ENCODE measurements at places on chromosomes 5 and 9.

DNA sequence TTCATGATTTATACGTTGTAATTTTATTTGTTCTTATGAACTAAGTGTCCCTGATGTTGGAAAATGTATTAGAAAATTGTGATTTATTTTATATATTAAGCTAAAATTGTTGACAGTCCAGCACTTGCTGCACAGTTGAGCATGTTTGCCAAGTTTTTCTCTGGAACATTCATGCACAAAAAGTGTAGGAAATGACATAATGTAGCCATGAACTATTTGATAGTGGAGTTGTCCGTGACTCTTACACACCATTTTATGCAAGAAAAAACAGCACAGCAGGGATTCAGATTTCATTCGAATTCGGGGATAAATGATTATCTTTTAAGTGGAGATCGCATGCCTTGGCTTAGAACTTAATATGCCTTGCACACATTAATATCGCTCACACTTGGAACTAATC, 708.6 kb upstream of the WWC1 start:
- no peaks in the 10 kb centered on the region for H3K36me3 ChIP-seq
- no peak overlapping the region for H3K4me3 ChIP-seq
- peaks cover under 1% of the 10 kb centered on the region for H3K27me3 ChIP-seq
- peaks cover 18% of the 10 kb centered on the region for H3K4me1 ChIP-seq
- H3K27ac ChIP-seq: no peak overlapping the region

GRCh38 chr9:120353506-120353905, 226.5 kb downstream of the CDK5RAP2 start:
- no peak overlapping the region for H3K4me3 ChIP-seq
- H3K36me3 ChIP-seq: no peaks in the 10 kb centered on the region
- peak; percentile 74 for DNase-seq
- no peaks in the 10 kb centered on the region for H3K27me3 ChIP-seq
- no peaks in the 10 kb centered on the region for H3K4me1 ChIP-seq

GRCh38 chr5:4418084-4418483, 722.0 kb upstream of the ADAMTS16 start:
- H3K27me3 ChIP-seq: no peaks in the 10 kb centered on the region
- H3K4me3 ChIP-seq: no peak overlapping the region
- H3K4me1 ChIP-seq: no peaks in the 10 kb centered on the region
- H3K27ac ChIP-seq: no peak overlapping the region
- no peak for DNase-seq

DNA sequence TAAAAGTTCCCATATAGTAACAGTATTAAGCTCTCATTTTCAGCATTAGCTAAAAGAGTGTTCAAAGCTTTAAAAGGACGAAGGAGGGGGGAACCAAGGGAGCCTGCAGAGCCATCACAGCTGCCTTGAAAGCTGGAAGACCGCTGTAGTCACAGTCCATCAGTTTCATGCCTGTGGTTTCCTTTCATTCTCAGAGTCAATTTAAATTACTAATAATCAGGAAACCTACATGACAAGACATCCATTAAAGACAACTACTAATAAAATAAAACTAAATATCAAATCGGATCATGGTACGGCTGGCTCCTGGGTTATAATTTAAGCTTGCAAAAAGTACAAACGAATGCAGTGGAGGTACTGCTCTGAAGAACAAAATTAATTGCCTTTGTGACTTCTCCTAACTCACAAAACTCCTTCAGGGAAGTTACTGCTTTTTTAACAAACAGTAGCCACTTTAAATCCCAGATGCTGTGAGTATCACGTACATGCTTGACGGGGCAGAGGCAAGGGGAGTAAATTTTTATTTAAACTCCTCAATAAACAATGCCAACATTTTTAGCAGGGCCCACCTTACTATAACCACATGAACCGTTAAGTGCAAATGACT, 213.5 kb downstream of the DENND1A start:
- peaks cover 4% of the 10 kb centered on the region for H3K4me1 ChIP-seq
- no peak overlapping the region for H3K27ac ChIP-seq
- no peaks in the 10 kb centered on the region for H3K27me3 ChIP-seq
- H3K36me3 ChIP-seq: peaks cover 2% of the 10 kb centered on the region
- peak; percentile 15 for DNase-seq

DNA sequence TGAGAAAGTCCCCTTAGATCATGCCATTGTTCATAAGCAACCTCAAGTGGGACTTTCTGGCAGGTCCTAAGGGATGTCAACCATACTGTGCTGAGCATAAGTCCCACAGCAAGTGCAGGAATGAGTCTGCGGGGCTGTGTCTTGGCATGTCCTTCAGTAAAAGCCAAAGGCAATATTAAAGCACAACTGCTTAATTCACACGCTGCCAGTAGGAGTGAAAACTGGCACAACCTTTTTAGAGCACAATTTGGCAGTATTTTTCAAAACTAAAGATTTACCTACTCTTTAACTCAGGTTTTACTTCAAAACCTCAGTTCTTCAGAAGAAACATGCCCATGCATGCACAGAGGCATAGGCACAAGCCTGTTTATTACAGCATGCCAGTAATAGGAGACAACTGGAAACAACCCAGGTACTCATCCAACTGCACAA, 24.4 kb upstream of the SMAD5 start:
- no peaks in the 10 kb centered on the region for H3K4me1 ChIP-seq
- no peak overlapping the region for H3K27ac ChIP-seq
- DNase-seq: no peak
- no peak overlapping the region for H3K4me3 ChIP-seq
- H3K36me3 ChIP-seq: no peaks in the 10 kb centered on the region
- H3K27me3 ChIP-seq: no peaks in the 10 kb centered on the region

DNA sequence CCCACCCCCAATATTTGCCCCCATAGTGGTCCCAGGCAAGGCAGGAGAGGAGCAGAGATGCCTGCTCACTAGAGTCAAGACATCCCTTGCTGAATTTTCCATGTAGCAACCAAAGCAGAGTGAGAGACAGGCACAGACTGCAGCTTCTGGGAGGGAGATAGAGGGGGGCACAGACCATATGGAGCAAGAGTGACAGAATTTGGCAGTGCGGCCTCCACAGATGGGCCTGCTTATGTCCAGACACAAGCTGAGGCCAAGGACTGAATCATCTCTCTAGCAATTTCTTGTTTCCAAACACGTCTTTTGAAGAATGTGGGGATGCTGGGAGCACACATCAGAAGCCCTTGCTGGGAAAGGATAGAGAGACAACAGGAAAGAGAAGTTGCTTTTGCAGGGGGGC, 53.0 kb upstream of the ALDH1B1 start:
- H3K27ac ChIP-seq: no peak overlapping the region
- no peaks in the 10 kb centered on the region for H3K27me3 ChIP-seq
- peak; percentile 77 for DNase-seq
- no peaks in the 10 kb centered on the region for H3K36me3 ChIP-seq
- H3K4me1 ChIP-seq: no peaks in the 10 kb centered on the region

- H3K4me1 ChIP-seq: peaks cover 60% of the 10 kb centered on the region
- H3K27me3 ChIP-seq: no peaks in the 10 kb centered on the region
- H3K27ac ChIP-seq: no peak overlapping the region
- no peak overlapping the region for H3K4me3 ChIP-seq
- DNase-seq: peak; percentile 98
These were observed 68.9 kb downstream of the PRDM6 start for GRCh38 chr5:123157791-123158581.

DNA sequence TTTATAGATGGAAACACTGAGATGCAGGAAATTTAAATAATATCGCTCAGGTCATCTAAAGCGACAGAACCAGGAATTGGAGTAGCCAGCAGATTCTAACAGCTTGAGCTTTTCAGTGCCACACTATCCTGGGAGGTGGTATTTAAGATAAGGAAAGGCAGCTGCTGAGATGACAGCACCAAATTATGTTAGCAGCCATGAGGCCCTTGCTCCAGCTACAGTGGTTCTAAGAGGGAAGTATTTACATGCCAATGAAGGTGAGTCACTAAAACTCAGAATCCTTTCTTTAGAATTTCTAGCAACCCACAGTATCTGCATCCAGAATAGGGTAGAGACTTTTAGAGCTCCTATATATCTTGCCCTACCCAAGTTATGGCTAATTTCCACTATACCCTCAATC, 127.0 kb upstream of the VLDLR start:
- no peak overlapping the region for H3K4me3 ChIP-seq
- peak; percentile 64 for DNase-seq
- H3K27ac ChIP-seq: no peak overlapping the region
- no peaks in the 10 kb centered on the region for H3K36me3 ChIP-seq
- no peaks in the 10 kb centered on the region for H3K4me1 ChIP-seq

DNA sequence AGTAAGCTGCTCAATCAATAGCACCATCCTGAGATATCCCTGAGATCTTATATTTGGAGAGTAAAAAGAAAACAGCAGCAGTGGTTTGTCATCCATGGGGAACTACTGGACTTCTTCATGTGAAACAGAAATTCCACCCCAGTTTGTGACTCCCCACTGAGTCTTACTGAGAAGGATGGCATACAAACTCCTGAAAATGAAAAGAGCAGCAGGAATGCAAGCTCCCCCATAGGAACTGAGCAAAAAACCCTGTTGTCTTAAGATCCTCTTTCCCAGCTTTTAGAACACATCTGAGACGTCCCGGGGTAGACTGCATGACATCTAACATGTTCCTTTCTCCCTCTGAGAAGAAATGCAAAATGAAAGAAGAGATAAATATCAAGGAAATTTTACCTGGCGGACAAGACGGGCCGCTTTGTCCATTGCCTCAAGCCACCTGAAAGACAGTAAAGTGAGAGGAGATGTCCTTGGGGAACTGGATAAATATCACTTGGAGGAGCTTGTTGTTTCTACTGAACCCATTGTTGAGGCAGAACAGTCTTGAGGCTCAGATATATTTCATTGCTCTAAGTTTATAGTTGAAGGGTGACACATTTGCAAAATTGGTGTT, 117.1 kb downstream of the NUDT12 start:
- DNase-seq: no peak
- H3K4me3 ChIP-seq: no peak overlapping the region
- no peak overlapping the region for H3K27ac ChIP-seq
- no peaks in the 10 kb centered on the region for H3K4me1 ChIP-seq

- H3K27ac ChIP-seq: peak overlapping the region; percentile 88
- H3K27me3 ChIP-seq: no peaks in the 10 kb centered on the region
- no peak overlapping the region for H3K4me3 ChIP-seq
- no peaks in the 10 kb centered on the region for H3K36me3 ChIP-seq
- peaks cover 8% of the 10 kb centered on the region for H3K4me1 ChIP-seq
- DNase-seq: peak; percentile 79
These were observed 37.6 kb downstream of the DUSP1 start for GRCh38 chr5:172733131-172733973.

DNA sequence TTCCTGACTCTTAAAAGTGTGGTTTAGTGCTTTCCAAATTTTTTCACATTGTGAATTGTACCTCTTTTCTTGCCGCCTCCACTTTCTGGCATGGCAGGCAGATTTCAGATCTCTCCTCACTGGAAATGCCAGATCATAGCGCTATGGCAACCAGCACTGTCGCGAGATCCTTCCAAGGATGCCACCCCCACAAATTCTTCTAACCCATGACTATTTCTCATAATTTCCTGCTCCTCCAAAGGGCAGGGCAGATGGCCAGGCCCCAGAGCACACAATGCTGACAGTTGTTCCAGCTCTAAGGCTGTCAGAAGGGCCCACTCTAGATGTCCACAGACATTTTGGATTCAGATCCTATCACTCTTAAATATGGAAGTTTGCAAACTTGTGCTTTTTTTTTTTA, 446.2 kb upstream of the RIOK2 start:
- no peaks in the 10 kb centered on the region for H3K27me3 ChIP-seq
- H3K36me3 ChIP-seq: no peaks in the 10 kb centered on the region
- no peaks in the 10 kb centered on the region for H3K4me1 ChIP-seq
- no peak overlapping the region for H3K4me3 ChIP-seq
- H3K27ac ChIP-seq: no peak overlapping the region

- no peak for DNase-seq
- no peak overlapping the region for H3K4me3 ChIP-seq
- H3K4me1 ChIP-seq: no peaks in the 10 kb centered on the region
- H3K36me3 ChIP-seq: no peaks in the 10 kb centered on the region
- no peak overlapping the region for H3K27ac ChIP-seq
These were observed 3.1 kb upstream of the EEIG1 start for GRCh38 chr9:127983847-127984289.

DNA sequence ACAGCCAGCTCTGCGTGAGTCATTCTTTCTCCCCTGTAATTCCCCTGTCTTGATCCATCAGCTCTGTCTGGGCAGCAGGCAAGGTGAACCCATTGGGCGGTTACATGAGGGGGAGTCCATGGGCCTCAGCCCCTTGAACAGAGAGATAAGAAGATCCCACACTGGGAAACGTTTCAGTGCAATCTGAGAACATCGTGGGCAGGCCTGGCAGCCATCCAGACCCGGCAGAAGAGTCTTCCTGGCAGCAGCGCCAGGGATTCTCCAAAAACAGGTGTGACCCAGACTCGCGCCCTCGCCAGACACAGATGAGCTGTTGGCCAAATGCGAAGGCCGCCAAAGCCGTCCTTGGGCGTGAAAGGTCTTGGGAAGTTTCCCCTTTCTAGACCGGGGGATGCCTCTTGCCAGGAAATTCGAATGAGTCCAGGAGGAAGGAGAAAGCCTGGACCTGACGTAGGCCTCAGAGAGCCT, 6.4 kb upstream of the SLC12A7 start:
- DNase-seq: no peak
- H3K27me3 ChIP-seq: no peaks in the 10 kb centered on the region
- H3K27ac ChIP-seq: peak overlapping the region; percentile 61
- no peak overlapping the region for H3K4me3 ChIP-seq

DNA sequence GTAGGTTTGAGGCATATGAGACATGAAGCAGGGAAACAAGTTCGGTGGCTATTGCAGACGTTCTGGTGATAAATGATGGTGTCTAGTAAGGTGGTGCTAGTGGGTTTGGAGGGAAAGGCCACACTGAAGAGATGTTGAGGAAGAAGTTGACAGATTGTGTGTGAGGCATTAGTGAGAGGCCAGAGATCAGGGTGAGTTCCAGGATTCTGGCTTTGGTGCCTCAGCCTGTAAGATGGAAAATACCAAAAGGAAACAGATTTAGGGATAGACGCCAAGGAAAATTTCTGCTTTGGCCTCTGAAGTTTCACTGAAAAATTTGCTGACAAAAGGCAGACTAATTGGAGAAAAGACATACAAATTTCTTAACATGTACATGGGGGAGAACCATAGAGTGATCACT, 6.4 kb upstream of the PAIP1 start:
- H3K27ac ChIP-seq: peak overlapping the region; percentile 34
- DNase-seq: peak; percentile 69
- no peak overlapping the region for H3K4me3 ChIP-seq

- no peaks in the 10 kb centered on the region for H3K36me3 ChIP-seq
- no peak overlapping the region for H3K27ac ChIP-seq
- H3K4me3 ChIP-seq: no peak overlapping the region
- no peaks in the 10 kb centered on the region for H3K27me3 ChIP-seq
- no peaks in the 10 kb centered on the region for H3K4me1 ChIP-seq
These were observed 837.2 kb downstream of the EFNA5 start for GRCh38 chr5:106833517-106833916.

DNA sequence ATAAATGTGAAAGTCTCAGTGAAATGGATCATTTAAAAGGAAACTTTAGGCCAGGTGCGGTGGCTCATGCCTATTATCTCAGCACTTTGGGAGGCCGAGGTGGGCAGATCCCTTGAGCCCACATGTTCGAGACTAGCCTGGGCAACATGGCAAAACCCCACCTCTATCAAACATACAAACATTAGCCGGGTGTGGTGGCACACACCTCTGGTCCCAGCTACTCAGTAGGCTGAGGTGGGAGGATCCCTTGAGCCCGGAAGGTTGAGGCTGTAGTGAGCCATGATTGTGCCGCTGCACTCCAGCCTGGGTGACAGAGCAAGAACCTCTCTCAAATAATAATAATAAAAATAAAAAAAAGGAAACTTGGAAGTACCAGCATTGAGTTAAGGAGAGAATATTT, 176.1 kb downstream of the HSPA4 start:
- no peak overlapping the region for H3K27ac ChIP-seq
- no peak for DNase-seq
- no peaks in the 10 kb centered on the region for H3K36me3 ChIP-seq
- H3K4me3 ChIP-seq: no peak overlapping the region
- H3K27me3 ChIP-seq: no peaks in the 10 kb centered on the region
- no peaks in the 10 kb centered on the region for H3K4me1 ChIP-seq
